ENCODE measurements at places on chromosomes 3 and 15.

GRCh38 chr3:47949979-47950378, 66.2 kb downstream of the MAP4 start:
- no peak for DNase-seq

DNA sequence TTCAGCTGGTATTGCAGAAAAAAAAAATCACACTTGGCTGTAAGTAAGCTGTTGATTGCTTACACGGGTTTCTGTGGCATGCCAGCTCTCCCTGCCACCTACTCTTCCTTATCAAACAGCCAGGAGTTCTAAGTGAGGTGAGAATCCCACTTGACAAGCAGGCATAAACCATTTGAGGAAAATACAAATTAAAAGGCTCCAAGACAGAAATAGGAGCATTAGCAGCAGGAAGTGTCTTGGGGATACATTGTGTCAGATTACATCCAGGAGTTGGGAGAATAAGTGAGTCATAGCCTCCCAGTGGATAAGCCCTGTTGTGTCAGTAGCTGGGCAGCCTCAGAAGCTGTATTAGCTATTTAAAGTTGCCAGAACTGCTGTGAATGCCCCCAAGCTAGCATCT, 256.0 kb downstream of the CNTN4 start:
- peak; percentile 72 for DNase-seq

DNA sequence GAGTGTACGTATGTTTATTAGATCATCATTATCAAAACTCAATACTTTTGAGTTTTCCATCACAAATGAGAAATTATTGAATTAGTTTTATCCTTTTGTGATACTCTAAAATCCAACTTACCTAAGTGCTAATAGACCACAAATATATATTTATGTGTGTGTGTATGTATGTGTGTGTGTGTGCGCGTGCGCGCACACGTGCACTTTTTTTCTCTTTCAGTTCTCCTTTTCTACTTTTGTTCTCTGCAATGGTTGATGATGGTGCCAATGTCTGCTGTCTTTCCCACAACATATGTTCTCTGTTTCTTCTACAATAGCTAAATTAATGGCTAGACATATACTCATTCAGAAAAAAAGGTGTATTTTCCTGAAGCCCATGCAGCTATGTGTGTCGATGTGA, 571.6 kb upstream of the ARPP21 start:
- DNase-seq = no peak

- no peak for DNase-seq
Observed at GRCh38 chr3:119977353-119977752, 116.9 kb downstream of the GSK3B start.

DNA sequence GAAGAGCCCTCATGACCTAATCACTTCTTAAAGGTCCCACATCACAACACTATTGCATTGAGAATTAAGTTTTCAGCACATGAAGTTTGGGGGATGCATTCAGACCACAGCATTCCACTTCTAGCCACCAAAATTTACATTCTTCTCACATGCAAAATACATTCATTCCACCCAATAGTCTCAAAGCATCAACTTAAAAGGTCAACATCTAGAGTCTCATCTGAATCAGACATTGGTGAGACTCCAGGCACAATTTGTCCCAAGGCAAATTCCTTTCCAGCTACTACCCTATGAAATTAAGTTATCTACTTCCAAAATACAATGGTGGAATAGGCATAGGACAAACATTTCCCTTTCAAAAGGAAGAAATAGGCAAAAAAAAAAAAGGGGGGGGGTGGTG, 64.9 kb downstream of the PLSCR2 start:
- DNase-seq = no peak

- no peak for DNase-seq
Observed at GRCh38 chr15:51874751-51875644, 45.5 kb downstream of the TMOD3 start.

GRCh38 chr3:193708270-193708669, 115.3 kb downstream of the OPA1 start:
- no peak for DNase-seq

- DNase-seq = no peak
Observed at GRCh38 chr15:68091743-68092142, 37.6 kb downstream of the PIAS1 start.

GRCh38 chr3:39180183-39180545, 12.2 kb downstream of the XIRP1 start:
- no peak for DNase-seq

Measured in SK-N-MC (cell line).